ENCODE measurements at places on chromosomes 7 and 10.

- DNase-seq = no peak
Observed at GRCh38 chr7:55423891-55424290, 58.8 kb downstream of the LANCL2 start.

- no peak for DNase-seq
Observed at GRCh38 chr7:27178366-27178765, 4.2 kb upstream of the HOXA10 start.

DNA sequence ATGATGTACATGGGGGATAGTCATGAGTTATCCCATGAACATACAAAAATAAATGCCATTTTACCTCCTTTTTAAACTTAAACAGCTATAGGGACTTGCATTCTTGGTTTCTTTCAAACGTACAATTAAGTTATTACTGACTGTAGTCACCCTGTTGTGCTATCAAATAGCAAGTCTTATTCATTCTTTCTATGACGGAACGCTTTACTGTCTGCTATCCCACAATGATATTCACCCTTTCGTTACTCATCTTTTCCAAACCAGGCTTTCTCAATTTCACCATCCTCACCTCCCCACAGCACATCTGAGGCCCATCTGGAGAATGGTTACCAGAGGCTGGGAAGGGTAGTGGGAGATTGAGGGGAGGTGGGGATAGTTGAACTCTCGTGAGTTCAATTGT, 218.8 kb downstream of the PHF14 start:
- DNase-seq = no peak

DNA sequence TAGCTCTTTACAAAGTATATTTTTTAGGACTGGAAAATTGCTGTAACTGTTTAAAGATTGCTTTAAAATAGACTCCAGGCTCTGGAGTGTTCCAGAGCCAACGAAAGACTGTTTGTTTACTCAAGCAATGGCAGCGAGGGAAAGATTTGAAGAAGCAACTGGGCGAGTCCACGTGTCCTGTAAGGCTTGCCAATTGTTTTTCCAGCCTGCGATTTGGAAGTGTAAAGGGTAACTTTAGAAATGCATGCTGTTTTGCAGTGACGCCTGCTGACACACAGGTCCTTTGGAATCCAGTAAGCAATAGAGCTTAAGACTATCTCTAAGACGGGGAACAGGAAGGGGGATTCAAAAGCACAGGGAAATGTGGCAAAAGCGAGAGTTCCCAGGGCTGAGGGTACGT, 55.8 kb downstream of the TACC2 start:
- no peak for DNase-seq

GRCh38 chr7:26609532-26609931, 254.9 kb downstream of the SKAP2 start:
- no peak for DNase-seq

GRCh38 chr7:65308300-65308678, 65.4 kb upstream of the ZNF92 start:
- no peak for DNase-seq

All from stimulated activated CD4-positive, alpha-beta T cell treated with anti-CD3 and anti-CD28 coated beads, TNF-alpha, amount 100 ng/mL, for 48 hours (primary cell).